ENCODE measurements at places on chromosomes 7 and 10.

GRCh38 chr10:52759154-52759553 lies 13.4 kb downstream of the MBL2 start:
- peaks cover 22% of the 10 kb centered on the region for H3K4me1 ChIP-seq
- H3K36me3 ChIP-seq = no peaks in the 10 kb centered on the region
- DNase-seq = no peak

- H3K36me3 ChIP-seq = peaks cover 2% of the 10 kb centered on the region
- peaks cover 42% of the 10 kb centered on the region for H3K27me3 ChIP-seq
- H3K27ac ChIP-seq = no peak overlapping the region
- no peak for DNase-seq
These were observed 23.1 kb upstream of the DRGX start for GRCh38 chr10:49419005-49419404.

DNA sequence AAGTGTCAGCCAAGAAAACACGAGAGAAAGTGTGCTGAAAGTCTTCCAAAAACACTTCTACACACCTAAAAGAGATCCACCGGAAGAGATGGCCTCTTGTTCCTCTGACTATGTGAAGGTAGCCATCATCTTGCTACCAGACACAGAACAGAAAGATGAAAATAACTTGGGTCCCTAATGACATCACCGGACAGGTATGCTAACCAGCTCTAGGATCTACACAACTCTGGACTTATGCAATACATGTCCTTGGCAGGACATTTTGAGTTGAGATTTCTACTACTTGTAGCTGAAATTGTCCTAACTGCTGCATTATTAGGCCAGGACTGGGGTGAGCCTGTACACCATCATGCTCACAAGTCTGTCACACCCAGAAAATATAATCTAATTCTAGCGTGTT lies 358.7 kb downstream of the ELMO1 start:
- no peaks in the 10 kb centered on the region for H3K36me3 ChIP-seq
- no peak overlapping the region for H3K4me3 ChIP-seq
- H3K27me3 ChIP-seq = no peaks in the 10 kb centered on the region

DNA sequence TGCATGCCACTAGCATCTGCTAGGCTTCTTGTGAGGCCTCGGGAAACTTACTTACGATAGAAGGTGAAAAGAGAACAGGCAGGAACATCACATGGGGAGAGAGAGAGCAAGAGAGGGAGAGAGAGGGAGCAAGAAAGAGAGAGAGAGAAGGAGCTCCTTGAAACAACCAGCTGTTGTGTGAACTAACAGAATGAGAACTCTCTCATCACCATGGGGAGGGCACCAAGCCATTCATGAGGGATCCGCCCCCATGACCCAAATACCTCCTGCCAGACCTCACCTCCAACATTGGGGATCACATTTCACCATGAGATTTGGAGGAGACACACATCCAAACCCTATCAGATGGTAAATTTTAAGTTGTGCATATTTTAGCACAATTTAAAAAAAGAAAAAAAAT lies 1217.2 kb downstream of the TYW1 start:
- no peak overlapping the region for H3K4me3 ChIP-seq
- no peaks in the 10 kb centered on the region for H3K36me3 ChIP-seq
- no peaks in the 10 kb centered on the region for H3K4me1 ChIP-seq

- no peak overlapping the region for H3K27ac ChIP-seq
- peaks cover 12% of the 10 kb centered on the region for H3K36me3 ChIP-seq
- no peaks in the 10 kb centered on the region for H3K27me3 ChIP-seq
- no peak for DNase-seq
These were observed 301.5 kb downstream of the CCDC3 start for GRCh38 chr10:12699781-12700556.

DNA sequence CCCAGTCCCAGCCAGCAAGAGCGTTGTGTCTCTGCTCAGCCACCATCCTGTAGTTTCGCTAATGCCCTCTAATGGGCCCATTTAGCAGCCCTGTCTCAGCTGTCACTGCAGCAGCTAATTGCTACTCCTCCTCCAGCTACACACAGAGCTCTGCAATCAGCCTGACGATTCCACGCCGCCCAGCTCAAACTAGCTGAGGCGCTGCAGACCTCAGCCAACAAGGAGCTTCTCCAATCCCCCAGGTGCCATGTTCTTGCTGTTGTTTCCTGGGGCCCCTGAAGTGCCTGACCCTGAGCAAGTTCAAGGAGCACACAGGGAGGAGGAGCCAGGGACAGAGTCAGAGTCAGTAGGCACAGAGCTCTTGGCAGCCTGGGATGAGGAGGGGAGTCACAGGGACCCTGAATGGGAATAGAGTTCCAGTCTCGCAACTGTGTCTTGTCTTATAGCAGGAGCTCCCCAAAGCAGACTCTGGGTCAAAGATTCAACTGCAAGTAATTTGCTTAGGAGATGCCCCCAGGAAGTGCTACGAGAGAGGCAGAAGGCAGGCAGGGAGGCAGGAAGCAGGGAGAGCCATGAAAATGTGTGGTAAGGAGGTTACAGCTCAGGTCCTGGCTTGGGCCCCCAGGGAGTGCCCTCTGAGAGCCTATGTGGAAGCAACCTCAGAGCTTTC lies 135.8 kb upstream of the UNC5B start:
- H3K36me3 ChIP-seq = no peaks in the 10 kb centered on the region
- no peaks in the 10 kb centered on the region for H3K4me1 ChIP-seq
- H3K27ac ChIP-seq = no peak overlapping the region

DNA sequence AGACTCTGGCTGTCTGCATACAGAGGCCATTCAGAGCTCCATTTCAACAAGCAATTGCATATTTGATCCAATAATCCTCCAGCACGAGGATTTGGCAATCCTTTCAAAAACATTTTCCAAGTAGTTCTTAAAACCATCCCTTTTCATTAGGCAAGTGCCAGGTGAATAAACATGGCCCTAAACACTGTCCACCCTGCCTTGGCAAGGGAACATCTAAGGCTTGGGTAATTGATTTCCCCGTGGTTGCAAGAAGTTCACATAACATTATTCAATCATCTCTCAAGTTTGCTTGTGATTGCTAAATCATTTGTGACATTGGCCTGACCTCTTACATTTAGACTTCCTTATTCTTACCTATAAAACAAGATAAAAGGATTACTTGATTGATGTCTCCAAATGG lies 175.2 kb downstream of the CTTNBP2 start:
- H3K27me3 ChIP-seq = no peaks in the 10 kb centered on the region
- no peak overlapping the region for H3K27ac ChIP-seq
- no peaks in the 10 kb centered on the region for H3K36me3 ChIP-seq
- DNase-seq = no peak
- H3K4me1 ChIP-seq = no peaks in the 10 kb centered on the region
- H3K4me3 ChIP-seq = no peak overlapping the region

DNA sequence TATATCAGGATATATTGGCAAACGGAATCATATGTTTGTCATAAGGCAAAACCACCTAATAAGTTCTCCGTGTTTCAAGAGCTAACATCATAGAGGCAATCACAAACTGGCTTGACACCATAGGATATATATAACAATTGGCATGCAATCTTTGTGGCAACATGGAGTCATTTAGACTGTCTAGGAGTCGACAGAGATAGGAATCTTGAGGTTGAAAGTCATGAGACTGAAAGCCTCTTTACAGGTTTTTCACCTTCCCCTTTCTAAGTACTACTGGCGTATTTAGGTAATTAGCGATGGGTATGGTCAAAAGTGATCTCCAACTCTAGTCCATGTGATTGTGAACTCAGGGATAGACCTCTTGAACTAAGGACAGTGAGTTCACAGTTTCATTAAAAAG lies 63.7 kb downstream of the THSD7A start:
- no peak for DNase-seq
- H3K27me3 ChIP-seq = no peaks in the 10 kb centered on the region
- H3K27ac ChIP-seq = no peak overlapping the region
- H3K36me3 ChIP-seq = no peaks in the 10 kb centered on the region
- H3K4me1 ChIP-seq = no peaks in the 10 kb centered on the region
- H3K4me3 ChIP-seq = no peak overlapping the region
